ENCODE measurements at places on chromosomes 2 and 18.

DNA sequence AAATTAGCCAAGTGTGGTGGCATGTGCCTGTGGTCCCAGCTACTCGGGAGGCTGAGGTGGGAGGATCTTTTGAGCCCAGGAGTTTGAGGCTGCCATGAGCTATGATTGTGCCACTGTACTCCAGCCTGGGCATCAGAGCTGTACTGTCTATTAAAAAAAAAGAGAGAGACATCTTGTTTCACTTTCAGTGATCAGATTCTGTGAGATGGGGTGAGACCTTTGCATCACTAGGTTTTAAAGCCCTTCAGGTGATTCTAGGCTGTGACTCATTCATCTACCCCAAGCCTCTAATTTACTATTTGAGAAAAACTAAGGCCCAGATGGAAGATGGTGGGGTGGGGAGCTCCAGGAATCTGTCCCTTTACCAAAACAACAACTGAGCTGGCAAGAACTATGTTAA, 7.1 kb downstream of the C2orf92 start:
- no peaks in the 10 kb centered on the region for H3K27me3 ChIP-seq
- peaks cover 42% of the 10 kb centered on the region for H3K4me1 ChIP-seq
- H3K4me3 ChIP-seq, result no peak overlapping the region
- peaks cover 1% of the 10 kb centered on the region for H3K36me3 ChIP-seq
- H3K27ac ChIP-seq, result no peak overlapping the region

GRCh38 chr2:36965751-36966369, 476 bp downstream of the STRN start:
- H3K4me1 ChIP-seq, result peaks cover 53% of the 10 kb centered on the region
- peaks cover 12% of the 10 kb centered on the region for H3K36me3 ChIP-seq
- DNase-seq, result peak; percentile 61
- H3K27ac ChIP-seq, result peak overlapping the region; percentile 93

DNA sequence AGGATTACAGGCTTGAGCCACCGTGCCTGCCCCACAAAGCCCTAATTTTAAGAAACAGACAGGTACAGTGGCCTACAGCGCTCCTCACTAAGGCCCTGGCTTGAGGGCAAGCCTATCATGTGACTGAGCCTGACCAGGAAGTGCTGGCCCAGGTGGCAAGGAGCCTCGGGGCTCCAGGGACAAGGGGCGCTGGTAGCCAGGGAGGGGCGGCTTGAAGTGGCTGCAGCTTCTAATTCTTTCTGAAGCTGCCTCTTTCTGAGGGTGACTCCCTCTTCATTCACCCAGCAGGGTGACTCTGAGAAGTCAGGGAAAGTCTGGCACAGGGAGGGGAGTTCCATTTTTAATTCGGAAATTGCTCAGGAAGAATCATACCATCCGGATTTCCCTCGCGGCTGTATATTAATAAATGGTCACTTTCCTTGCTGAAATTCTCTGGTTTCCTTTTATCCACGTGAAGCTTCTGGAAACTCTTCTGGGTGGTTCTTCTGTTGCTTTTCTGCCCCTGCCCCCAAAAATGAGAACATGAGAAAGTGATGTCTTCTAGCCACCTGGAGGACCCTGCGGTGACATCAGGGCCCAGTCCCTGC, 115.7 kb downstream of the FAM210A start:
- peak overlapping the region; percentile 77 for H3K4me3 ChIP-seq
- no peak for DNase-seq
- peak overlapping the region; percentile 93 for H3K27ac ChIP-seq
- peaks cover 20% of the 10 kb centered on the region for H3K36me3 ChIP-seq

DNA sequence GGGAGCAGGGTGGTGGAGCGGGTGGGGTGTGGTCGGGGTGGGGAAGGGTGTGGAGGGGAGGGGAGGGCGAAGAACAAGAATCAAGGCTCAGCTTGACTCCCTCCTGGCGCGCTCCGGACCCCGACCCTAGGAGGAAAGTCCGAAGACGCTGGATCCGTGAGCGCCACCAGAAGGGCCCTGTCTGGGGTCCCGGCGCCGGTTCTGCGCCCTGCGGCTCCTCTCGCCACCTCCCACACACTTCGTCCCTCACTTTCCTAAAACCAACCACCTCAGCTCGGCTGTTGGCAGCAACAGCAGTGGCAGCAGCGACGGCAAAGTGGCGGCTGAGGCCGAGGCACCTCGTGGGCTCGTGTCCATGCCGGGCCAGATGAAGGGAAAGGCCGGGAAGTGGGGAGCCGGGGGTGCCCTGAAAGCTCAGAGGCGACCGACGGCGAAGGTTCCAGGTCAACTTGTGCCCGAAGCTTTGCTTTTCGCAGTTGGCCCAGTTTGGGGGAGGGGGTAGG, 2.1 kb downstream of the KLHL14 start:
- H3K36me3 ChIP-seq, result no peaks in the 10 kb centered on the region
- no peak for DNase-seq
- H3K4me3 ChIP-seq, result peak overlapping the region; percentile 49
- peaks cover 9% of the 10 kb centered on the region for H3K4me1 ChIP-seq
- peaks cover 70% of the 10 kb centered on the region for H3K27me3 ChIP-seq
- no peak overlapping the region for H3K27ac ChIP-seq

GRCh38 chr2:239201531-239201876, 199.3 kb downstream of the HDAC4 start:
- H3K27me3 ChIP-seq, result no peaks in the 10 kb centered on the region
- H3K4me1 ChIP-seq, result peaks cover 36% of the 10 kb centered on the region
- peaks cover 34% of the 10 kb centered on the region for H3K36me3 ChIP-seq
- H3K27ac ChIP-seq, result no peak overlapping the region
- no peak overlapping the region for H3K4me3 ChIP-seq
- no peak for DNase-seq
